Globus pallidus (tissue), 1 donor: ENCODE measurements at places on chromosomes 7 and 10.

DNA sequence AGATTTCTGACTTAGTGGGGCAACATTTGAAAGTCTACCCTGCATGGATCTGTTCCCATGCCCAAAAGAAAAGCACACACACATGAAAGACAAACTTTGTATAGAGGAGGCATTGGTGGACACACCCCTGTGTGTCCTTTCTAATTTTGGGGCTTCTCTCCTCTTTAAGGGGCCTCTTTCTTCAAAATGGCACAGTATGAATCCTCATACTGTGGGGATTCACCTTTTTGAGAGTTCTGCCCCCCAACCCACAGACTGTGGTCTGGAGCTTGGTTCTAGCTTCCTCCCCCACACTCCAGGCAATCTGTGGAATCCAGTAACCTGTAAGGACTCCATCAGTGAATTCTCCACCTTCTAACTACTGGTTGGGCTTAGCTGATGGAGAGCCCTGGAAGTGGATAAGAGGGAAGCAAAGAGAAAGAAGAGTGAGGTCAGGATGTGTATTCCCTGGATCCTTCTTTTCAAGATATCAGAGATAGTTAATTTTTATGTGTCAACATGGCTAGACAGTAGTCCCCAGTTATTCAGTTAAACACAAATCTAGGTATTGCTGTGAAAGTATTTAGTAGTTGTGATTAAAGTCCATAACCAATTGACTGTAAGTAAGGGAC is 32.4 kb upstream of the CDK6 start:
- DNase-seq, result no peak

- DNase-seq, result no peak
Observed at GRCh38 chr7:44213877-44214388, 13.2 kb downstream of the YKT6 start.

- no peak for DNase-seq
Observed at GRCh38 chr7:88147949-88148348, 71.9 kb downstream of the SRI start.

DNA sequence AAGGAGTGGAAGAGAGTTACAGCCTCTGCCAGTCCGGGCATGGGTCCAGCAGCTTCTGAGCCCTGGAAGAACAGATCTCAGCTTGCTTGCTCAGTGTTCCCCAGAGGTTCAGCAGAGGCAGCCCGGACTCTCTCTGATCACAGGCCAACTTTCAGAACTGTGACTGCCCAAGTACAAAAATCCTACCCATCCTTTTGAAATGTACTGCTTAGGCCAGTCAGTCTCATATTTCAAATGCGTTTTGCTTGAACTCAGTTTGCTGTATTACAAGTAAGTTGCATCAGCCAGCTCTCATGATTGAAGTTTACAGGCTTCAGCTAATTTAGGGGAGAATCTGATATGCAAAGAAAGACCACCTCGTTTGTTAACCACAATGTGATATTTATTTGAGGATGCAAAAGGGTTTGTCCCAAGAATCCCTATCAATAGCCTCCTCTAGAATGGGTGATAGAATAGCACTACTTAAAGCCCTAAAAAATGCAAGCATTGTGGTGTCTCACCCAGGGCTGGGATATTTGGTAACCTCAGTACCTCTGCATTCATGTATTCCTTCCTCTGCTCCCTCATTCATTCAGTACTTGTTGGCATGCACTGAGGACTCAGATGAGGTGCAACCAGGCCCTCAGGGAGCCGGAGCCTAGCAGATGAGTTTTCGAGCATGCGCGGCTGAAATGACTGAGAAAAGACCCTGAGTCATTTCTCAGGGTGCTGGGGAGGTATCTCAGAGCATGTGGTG is 7.0 kb downstream of the AIMP2 start:
- no peak for DNase-seq

DNA sequence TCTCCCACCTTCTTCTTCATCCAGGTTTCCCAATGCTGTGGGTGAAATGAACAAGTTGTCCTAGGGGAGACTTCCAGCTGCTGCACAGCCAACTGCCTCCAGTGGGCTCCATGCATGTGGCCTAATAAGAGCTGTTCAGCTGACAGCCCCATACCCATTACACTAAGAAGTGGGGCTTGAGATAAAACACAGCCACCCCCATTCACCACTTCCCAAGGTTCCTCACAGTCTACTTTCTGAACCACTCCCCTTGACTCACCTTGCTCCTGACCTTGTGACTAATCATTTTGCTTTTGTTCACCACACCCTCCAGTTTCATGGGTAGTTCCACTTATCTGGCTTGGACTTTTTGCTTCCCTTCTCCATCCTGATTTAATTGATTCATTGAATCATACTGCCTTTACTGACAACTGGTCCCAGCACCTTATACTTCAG is 119.3 kb downstream of the CABCOCO1 start:
- no peak for DNase-seq

GRCh38 chr10:17651896-17652295 is 7.9 kb downstream of the STAM start:
- no peak for DNase-seq

DNA sequence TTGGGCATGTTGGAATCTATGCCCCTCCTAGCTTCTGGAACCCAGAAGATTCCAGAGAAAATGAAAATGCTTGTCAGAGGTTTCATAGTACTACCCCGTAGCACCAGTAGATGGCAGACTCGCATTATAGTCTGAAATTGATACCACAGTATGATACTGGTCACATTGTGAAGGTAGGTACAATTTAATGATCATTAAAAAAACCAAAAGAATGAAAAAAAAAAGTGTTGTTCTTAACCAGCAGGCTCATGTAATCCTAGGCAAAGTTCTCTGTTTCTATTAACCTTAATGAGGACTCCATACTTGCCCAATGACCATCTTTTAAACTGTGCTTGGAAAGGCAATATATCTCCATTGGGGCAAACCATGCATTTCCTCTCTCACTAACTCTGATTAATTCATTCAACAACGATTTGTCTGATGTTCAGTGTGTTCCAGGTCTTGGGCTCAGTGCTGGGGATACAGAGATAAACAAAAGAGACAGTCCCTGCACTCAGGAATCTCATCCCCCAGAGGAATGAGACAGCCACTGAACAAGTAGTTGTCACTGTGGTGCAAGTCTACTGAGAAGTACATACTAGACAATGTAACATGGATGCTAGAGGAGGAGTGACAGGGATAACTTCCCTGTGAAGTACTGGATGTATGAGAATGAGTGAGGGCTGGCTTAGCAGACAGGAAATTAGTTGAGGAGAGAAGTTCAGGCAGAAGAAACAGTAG is 223.5 kb upstream of the PHYHIPL start:
- DNase-seq, result peak; percentile 81

DNA sequence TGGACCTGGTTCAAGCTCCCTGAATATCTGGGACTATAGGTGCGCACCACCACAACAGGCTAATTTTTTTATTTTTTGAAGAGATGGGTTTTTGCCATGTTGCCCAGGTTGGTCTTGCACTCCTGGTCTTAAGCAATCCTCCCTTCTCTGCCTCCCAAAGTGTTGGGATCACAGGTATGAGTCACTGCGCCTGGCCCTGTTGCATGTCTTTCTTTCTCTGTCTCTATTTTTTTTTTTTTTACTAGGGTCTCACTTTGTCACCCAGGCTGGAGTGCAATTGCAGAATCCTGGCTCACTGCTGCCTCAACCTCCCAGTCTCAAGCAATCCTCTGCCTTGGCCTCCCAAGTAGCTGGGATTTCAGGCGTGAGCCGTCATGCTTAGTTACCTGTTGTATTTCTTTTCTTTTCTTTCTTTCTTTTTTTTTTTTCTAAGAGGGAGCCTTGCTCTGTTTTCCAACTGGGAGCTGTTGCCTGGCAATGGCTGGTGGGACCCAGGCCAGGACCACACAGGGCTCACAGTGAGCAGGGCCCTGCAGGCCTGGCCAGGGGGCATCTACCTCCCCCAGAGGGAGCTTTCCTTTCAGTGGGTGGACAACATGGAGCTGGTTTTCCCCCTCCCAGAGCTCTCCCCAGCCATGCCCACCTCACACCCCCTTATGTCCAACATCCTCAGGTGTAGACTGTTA is 6.0 kb downstream of the MYL7 start:
- no peak for DNase-seq

DNA sequence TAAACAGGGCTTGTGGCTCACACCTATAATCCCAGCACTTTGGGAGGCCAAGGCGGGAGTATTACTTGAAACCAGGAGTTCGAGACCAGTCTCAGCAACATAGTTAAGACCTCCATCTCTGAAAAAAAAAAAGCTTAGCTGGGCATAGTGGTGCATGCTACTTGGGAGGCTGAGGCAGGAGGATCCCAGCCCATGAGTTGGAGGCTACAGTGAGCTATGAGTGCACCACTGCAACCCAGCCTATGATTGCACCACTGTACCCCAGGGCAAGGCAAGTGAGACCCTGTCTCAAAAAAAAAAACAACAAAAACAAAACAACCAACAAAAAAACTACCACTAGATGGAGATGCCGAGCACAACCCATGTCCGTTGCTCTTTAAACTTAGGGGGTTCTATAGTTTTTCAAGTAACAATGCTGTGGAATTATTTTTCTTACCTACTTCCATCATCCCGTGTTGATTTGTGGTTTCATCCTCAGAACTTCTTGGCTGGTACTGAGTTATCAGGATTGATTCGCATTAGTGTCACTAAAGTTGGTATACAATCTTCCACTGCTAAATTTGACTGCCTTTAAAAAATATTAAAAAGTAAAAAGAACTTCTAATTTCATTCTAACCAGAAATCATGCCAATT is 12.2 kb upstream of the REPIN1 start:
- DNase-seq, result peak; percentile 50

DNA sequence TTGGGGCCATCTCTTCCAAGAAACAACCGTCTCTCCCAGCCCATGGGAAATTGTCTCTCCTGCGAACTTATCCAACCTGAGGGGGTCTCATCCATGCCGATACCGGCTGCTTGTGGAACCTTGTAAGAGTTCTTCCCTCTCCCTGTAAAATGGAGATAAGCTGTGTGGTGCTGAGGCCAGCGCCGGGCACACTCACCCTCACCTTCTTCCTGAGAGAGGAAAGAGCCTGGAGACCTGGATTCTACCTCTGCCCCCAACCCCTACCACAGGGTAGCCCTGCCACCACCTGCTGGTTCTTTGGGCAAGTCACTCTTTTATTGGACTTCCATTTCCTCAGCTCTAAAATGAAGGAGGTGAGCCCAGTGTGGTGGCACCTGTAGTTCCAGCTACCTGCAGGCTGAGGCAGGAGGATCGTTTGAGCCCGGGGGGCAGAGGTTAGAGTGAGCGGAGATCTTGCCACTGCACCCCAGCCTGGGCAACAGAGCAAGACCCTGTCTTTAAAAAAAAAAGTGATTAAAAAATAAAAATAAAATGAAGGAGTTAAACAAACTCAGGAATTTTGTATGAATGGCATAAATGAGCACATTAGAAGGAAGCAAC is 38.4 kb upstream of the PSAP start:
- no peak for DNase-seq

- no peak for DNase-seq
Observed at GRCh38 chr10:126153711-126154628, 234.3 kb downstream of the ADAM12 start.

GRCh38 chr7:75599244-75599781 is 107.2 kb downstream of the SPDYE5 start:
- DNase-seq, result peak; percentile 99

- no peak for DNase-seq
Observed at GRCh38 chr10:47354165-47354564, 6.0 kb downstream of the RBP3 start.

DNA sequence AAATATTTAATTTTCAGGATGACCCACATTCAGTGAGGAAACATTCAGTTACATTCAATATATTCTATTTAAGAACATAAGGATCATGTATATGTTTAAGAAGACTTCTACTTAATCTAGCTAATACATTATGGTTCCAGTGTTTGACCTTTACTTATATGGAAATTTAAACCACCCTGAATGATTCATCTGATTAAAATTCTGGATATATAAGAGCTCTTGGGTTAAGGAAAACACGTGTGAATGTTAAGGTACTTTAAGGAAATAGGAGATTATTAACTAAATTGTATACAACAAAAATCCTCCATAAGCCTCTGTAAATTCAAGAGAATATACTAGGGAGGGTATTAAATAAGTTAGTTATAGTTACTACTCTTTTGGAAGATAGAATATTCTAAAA is 40.9 kb downstream of the HDAC9 start:
- DNase-seq, result no peak

GRCh38 chr7:121874298-121874697 is 1.3 kb downstream of the PTPRZ1 start:
- DNase-seq, result no peak

DNA sequence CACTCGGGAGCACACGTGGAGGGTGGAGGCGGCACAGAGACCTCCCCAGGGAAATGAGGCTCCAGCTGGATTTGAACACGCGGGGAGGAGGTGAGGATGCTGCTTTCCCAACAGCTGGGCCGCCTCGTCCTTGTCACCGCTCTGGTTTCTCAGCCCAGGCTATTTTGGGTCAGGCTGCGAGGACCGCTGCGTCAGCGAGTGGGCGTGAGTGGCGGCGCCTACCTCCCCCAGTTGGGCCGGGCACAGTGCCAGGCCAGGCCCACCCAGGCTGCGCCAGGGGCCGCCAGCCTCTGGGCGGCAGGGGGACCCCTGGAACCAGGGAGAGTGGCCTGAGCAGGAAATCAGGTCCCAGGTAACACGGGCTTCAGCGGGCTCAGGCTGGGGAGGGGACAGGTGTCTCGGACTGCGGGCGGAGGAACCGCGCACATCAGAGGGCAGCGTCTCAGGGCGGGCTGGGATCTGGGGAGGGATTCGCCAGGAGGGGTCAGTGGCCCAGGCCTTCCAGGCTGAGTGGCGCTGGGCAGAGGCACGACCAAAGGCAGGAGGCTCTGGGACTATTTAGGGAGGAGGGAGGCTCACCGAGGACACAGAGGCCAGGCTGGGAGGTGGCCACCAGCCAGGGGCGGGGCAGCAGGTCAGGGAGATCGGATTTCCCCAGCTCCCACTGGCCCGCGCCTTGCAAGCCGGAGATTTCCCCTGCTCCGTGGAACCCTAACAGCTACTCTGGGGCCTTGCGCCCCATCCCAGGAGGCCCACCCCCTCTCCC is 125.2 kb upstream of the RET start:
- no peak for DNase-seq

DNA sequence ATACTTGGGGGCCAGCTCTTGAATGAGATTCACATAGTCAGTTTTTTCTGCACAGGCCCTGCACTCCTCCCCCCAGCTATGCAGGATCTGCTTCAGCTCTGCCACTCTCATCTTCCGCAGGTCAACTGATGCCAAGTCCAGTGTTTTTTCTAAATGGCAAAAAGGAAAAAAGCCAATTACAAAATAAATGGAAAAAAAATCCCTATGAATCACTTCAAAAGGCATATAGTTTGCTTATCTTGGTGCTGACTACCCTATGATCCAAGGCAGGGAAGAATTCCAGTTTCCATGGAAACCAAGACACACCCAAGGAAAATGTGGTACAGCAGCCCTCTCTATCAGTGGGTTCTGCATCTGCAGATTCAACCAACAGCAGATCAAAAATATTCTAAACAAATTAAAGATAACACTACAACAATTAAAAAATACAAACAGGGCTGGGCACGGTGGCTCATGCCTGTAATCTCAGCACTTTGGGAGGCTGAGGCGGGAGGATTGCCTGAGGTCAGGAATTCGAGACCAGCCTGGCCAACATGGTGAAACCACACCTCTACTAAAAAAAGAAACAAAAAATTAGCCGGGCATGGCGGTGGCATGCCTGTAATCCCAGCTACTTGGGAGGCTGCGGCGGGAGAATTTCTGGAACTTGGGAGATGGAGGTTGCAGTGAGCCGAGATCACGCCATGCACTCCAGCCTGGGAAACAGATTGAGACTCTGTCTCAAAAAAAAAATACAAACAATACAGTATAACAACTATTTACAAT is 17.6 kb downstream of the CDNF start:
- no peak for DNase-seq
